ENCODE measurements at places on chromosomes 16 and 17.

- DNase-seq: no peak
Observed at GRCh38 chr17:7217113-7217987, 2.3 kb downstream of the DLG4 start.

DNA sequence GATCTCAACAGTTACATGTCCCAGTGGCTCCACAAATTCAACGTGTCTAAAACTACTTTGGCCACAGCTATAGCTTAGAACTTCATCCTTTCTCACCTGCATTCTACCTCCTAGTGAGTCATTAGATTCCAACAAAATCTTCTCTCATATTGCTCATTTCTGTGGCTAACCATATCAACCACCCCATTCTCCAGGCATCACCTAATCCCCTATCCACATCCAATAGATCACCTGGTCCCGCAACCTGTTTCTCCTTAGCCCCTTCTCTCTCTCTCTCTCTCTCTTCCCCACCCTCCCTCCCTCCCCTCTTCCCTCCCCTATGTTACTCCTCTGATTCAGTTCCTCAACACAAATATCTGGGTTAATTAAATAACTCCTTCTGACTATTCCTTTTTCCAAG is 64.6 kb downstream of the ANKFN1 start:
- no peak for DNase-seq

DNA sequence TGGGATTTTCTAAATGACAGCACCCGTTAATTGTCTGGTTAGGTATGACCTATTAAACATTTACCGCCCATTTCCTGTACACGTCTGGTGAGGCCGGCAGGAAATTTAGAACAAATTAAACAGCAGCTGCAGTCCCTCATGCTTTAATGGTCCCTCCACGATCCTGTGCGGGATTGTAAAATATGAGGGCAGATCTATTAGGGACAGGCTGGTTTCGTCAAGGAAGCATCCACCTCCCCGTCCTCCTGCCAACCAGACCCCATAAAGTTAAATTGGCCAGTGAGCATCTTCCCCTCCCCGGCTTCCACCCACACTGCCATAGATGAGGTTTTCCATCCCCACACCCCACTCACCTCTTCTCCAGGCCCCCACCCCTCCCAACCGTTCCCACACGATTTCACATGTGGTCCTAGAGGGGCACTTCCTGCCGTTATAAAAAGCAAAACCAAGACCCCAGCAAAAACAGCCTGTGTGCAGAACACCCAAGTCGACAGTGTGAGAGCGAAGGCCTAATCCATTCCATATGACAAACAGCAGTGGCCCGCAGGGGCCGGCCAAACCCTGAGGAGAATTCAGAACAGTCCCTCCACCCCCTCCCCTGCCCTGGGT is 331.9 kb downstream of the FOXL1 start:
- no peak for DNase-seq

DNA sequence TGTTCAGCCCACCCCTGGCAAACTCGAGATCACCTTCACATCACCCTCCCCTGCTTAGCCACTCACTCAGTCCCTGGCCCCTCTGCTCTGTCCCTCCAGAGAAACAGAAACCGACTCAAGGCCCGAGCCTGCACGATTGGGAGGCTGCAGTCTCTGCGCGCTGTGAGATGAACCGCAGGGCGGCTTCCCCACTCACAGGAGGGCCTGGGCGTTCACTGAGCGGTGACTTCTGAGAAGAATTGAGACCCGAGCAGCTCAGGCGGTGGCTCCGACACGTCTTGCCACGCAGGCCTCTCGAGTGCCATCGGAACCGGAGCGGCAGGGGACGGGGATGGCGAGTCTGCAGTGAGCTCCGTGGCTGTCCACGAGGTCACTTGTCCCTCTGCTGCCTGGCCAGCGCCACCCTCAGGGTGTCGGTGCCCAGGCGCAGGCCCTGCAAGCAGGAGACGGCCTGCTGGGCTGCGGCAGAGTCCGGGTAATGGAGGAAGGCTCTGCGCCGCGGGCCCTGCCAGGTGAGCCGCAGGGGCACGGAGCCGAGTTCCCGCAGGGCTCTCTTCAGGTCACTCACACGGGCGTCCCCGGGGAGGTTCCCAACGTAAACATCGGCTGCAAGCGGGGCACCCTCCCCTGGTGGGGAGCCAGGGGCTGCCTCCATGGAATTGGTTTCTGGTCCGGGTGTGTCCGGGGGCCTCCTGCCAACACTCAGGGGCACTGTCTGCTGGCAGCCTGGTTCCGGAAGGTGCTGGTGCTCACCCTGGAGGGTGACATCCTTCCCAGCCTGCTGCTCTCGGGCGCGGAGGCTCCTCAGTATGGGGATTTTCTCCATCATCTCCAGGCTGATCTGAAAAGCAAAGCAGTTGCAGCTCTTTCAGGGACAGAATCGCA is 21.6 kb downstream of the FOXF1 start:
- DNase-seq: no peak

DNA sequence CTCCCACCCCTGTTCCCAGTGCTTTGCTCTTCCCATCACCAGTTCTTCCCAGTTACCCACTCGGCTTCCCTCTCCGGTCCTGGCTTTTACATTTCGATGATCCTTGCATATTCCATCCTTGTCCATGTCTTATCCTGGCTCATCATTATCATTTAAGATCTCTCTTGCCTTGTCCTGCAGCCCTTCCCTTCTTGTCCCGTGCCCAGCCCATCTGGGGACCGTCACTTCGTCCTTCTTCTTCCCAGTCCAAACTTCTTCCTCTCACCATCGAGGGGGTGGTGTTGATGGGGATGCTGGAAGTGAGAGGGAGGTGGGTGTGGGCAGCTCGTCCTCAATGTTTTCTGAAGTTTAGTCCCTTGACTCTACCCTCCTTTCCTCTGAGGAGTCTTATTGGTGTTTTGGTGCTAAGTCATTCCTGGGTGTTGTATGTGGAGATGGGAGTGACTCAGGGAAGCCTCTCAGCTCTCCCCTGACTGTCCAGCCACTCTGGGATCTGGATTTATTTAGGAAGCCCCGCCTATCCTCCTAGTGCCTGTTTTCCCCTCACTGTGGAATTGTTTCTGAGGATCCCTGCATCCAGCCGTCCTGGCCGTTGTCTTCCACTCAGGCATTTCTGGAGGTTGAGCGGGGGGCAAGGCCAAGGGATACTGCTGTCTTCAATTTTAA is 975 bp downstream of the SNX29 start:
- DNase-seq: no peak

DNA sequence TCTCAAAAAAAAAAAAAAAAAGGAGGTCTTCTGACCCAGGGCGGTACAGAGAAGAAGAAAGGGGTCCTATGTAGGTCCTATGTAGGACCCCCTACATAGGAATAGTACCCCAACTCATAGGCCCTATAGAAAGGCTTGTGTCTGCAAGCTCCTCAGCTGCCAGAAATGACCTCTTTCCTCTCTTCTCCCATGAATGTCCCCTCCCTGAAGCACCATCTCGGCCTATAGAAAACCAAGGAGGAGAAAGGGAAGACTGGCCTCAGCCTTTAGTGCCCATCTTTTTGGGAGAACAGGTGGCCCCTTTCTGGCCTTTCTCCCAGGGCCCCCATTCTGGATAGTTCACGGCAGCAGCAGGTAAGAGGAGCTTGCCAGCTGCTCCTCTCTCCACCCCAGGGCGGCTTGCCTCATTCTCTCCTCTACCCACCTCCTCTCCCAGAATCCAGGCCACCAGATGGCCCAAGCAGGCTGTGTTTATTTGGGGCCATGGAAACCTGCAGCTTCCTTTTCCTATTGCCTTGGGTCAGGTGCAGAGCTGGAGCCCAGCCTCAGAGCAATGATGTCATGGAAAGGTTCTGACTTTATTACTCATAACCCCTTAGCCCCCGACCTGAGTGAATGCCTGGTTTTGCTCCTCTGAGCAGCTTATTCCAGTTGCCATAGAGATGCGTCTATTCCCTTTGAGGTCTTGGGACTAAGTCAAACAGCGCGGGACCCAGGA is 1.6 kb upstream of the MRPL58 start:
- no peak for DNase-seq

GRCh38 chr16:64983963-64984362 is 137.9 kb downstream of the CDH11 start:
- no peak for DNase-seq

- DNase-seq: no peak
Observed at GRCh38 chr17:58329810-58330537, 1.4 kb upstream of the TSPOAP1 start.

GRCh38 chr16:12639044-12639443 is 164.6 kb downstream of the CPPED1 start:
- no peak for DNase-seq

DNA sequence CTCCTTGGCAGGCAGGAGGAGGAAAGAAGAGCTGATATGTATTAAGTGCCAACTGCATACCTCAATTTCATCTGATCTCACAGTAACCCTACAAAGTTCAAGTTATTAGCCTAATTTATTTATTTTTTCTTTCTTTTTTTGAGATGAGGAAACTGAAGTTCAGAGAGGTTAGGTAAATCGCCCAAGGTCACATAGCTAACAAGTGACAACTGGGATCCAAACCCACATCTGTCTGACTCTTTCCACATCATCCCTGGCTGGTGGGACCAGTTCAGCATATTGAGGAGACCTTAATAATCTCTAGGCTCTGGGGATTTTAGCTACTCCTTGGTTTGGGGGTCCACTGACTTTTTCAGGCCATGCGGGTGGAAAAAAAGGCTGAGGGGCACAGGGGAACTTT is 60.9 kb downstream of the CYB5B start:
- no peak for DNase-seq

DNA sequence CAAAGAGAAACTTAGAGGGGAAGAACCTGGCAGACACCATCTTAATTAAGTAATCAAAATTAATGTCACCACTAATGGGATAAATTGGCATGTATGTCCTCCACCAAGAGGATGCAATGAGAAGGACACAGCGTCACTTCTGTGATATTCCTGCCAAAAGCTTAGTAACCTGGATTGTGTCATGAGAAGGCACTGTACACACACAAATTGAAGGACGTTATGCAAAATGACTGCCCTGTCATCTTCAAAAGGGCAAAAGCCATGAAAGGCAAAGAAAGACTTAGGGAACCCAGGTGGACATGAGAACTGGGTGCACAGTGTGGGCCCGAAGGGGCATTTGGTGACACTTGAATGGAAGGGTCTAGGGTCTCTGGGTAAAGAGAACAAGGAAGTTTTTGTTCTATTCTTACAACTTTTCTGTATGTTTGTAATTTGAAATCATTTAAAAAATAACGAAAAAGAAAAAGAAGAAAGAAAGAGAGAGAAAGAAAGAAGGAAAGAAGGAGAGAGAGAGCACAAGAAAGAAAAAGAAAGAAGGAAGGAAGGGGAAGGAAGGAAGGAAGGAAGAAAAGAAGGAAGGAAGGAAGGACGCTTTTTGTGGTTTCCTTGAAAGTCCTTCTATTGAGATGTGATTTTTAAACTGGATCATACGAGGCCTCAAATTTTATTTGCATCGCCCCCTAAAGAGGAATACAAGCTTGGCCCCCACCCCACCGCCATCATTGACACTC is 4.0 kb upstream of the APOH start:
- no peak for DNase-seq

DNA sequence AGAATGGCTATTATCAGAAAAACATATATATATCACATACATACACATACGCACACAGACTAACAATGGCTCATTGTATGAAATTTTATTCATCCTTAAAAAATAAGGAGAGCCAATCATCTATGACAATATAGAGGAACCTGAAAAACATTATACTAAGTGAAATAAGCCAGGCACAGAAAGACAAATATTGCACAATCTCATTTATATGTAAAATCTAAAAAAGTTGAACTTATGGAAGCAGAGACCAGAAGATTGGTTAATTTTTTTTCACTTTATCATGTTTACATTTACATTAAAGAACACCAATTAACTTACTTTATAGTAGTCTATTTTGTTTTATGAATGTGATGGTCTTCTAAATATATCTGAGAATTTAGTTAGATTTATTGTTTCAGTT is 198.7 kb downstream of the KIF2B start:
- DNase-seq: no peak

- no peak for DNase-seq
Observed at GRCh38 chr17:61040666-61041065, 359.0 kb upstream of the TBX2 start.

- no peak for DNase-seq
Observed at GRCh38 chr17:28133562-28133970, 91.1 kb downstream of the NLK start.

GRCh38 chr16:79061181-79061580 is 539.4 kb downstream of the MAF start:
- no peak for DNase-seq

DNA sequence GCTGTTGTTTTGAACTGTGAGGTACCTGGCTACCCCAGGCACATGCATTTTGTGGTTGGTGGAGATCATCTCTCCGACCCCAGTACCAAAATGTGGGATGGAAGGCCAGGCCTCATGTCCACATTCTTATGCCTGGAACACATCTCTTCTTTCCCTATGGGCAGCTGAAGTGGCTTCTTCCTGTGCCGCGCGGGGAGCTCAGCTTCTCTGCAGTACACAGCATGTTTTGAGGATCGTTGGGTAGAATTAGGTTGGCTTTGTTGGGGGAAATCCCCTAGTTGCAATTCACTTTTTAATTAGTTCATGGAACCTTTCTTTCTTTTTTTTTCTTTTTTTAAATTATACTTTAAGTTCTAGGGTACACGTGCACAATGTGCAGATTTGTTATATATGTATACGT is 242.1 kb downstream of the MSI2 start:
- DNase-seq: no peak

GRCh38 chr17:80847496-80848230 is 144.0 kb upstream of the CHMP6 start:
- DNase-seq: peak; percentile 32

DNA sequence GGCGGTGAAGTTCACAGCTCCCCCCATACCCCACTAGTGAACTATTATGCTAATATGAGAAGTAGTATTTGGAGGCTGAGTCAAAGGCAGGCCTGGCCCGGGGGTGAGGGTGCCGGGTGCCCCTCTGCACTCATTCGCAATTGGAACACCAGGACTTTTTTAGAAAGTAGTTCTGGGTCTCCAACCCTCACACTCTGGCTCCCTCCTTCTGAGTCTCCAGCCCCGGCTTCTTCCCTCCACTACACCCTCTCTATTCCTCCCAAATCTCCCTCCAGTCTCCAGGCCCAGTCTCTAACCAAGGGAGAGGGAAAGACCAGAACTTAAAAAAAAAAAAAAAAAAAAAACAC is 11.3 kb upstream of the HOXB2 start:
- DNase-seq: no peak

- no peak for DNase-seq
Observed at GRCh38 chr16:69814561-69814960, 52.4 kb downstream of the WWP2 start.

GRCh38 chr17:4407851-4408250 is 25.9 kb upstream of the SPNS3 start:
- DNase-seq: no peak

- DNase-seq: no peak
Observed at GRCh38 chr17:38705523-38705802, 390 bp downstream of the MLLT6 start.

GRCh38 chr16:52316241-52316640 is 230.7 kb downstream of the TOX3 start:
- DNase-seq: no peak
